ENCODE measurements at places on chromosomes 11 and 22.

- DNase-seq = no peak
These were observed 1.6 kb downstream of the IPO7 start for GRCh38 chr11:9386086-9386485.

GRCh38 chr11:122981388-122982264 is at the start of gene BSX:
BSX (minus strand) TSS chr11:122981834; CDS start chr11:122981671, 163 bp downstream.
- peak; percentile 28 for DNase-seq

DNA sequence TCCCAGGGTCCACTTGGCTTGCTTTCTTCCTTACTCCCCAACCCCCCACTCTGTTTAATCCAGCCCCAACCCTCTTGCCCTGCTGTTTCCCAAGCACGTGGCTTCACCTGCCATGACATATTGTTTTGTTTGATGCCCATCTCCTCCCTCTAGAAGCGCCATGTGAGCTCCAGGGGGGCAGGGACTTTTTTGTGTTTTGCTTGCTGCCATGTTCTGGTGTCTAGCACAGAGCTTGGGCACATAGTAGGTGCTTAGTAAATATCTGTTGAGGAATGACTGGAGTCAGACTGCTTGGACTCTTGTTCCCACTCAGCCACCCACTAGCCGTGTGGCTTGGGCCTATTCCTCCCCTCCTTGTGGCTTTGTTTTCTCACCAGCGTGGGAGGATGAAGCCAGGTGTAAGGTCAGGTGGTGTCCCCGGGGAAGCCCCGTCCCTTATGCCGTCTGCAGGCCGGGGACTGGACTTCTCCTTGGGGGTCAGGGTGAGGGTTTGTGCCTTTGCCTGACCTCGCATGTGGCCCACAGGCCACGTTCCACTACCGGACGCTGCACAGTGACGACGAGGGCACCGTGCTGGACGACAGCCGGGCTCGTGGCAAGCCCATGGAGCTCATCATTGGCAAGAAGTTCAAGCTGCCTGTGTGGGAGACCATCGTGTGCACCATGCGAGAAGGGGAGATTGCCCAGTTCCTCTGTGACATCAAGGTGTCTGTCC is 3.8 kb downstream of the AIP start:
- DNase-seq = no peak

DNA sequence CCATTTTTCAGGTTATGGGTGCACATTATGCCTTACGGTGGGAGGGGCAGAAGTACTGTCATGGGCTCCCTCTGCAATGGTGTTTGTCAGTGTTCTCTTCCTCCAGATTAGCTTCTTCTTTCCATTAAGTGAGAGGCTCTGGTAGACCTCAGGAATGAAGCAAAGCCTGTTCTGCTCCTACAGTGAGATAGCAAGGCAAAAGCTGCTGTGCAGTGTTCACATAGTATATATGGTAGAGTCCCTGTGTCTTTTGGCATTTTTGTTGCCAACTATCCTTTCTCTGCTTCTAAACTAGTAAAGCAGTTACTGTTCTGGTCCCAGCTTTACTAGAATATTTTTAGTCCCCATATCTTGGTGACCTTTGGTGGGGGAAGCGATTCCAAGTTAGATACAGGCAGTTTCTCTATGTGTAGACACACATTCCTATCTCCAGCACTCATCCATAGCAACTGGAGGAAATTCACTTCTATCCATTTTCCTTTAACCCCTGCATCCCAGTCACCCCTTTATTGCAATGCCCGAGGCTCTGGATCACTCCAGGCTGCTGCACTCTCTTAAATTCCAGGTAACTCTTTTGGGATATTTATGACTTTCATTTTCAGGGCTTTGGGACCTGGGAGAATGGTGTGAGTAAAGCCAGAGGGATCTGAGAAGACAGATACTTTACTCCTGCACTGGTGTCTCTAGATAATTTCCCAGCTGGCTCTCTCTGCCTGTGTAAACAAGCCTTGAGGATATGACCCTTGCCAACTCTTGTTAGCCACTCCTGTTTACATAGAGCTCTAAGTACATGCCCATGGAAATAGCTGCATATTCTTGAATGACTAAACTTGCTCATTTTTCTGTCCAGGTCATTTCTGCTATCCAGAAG is 3.9 kb upstream of the TRIM34 start:
- no peak for DNase-seq

- no peak for DNase-seq
These were observed 30.4 kb downstream of the LDHAL6A start for GRCh38 chr11:18485913-18486528.

GRCh38 chr11:115623021-115623451 is 118.8 kb upstream of the CADM1 start:
- no peak for DNase-seq

DNA sequence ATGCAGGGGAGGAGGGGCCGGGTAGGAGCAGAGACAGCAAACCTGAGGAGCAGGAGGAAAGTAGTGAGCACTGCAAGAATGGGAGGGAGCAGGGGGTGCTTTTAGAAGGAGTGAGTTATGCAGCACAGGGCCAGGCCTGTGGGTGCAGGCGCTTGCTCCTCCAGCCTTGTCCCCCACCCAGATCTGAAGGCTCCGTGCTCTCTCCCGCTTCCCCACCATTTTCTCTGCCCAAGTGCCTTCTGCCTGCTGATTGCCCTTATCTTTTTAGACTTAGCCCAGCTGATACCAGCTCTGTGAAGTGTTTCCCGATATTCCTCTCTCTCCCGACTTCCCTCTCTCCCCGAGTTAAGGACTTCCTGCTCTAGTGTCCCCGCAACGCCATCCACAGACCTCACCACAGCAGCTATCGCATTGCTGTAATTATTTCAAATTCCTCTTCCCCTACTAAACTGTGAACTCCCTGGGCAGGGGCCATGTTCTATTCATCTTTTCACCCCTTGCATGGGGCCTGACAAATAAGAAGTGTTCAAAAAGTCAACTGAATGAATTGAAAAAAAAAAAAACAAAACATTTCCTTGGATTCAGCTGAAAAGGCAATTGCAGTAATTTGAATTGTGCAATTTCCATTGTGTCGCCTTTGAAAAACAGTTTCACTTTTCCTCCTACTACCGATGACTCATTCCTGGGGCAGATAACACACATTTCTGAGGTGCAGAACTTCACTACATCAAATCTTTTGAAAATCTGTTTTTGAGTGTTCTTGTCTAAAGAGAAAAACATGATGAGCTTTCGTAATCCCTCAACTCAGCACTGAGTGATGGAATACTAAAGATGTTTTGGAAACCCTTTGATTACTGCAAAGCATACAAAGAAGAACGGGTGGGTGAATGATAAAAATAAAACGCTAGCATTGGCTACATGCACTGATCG is 69.7 kb upstream of the BMAL1 start:
- no peak for DNase-seq

DNA sequence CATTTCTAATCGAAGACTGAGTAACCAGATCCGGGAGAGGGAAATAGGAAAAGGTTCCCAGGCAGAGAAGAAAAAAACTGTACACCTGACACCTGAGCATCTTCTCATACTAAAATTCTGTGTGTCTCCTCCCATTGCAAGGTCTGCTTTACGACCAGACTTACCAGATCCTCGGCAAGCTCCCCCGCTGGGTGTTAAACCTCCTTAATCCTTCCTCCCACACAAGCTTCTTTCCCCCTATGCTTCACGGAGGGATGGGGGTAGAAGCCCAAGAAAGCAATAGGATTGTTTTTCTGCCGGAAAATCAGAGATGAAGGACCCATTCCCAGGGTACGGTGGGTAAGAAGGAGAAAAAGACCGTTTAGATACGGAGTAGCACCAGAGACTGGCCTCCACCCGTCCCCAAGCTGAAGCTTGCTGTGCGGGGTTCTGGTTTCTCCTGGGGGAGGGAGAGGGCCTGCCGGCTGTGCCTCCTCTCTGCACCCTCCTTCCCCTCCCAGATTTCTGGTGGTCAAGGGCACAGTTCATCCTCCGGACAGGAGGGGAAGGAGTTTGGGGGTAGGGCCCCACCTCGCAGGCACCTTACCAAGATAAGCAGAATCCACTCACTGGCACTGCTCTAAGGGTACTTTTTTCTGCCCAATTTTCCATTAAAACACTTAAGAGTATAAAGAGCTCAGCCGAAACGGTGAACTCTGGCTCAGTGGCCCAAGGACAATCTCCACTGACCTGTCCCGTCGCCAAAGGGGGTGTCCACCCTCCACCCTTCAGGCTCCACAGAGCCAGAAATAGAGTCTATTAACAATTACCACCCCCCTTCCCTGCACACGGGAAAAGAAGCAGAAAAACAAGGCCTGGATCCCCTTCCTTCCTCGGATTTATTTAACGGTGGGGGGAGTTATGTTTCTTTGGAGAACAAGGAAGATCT is 1.2 kb downstream of the TOB2 start:
- peak; percentile 17 for DNase-seq

- DNase-seq = no peak
These were observed 208.4 kb downstream of the DDX10 start for GRCh38 chr11:108873310-108873709.

DNA sequence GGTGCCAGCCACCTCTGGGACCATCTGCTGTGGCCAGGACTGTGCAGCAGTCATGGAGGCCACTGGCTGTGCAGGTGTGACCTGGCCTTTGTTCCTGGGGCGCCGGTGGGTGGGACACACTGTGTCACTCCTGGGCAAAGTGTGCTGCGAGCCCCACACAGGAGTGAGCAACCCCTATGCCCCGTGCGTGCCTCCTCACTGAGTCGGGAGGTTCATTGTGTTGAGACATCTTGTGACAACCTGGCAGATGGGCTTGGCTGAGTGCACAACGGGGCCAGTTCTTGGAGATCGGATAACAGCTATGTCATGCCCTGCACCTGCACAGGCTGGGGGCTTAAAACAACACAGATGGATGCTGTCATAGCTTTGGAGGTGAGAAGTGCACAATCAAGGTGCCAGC is 13.5 kb downstream of the ANO1 start:
- DNase-seq = no peak

DNA sequence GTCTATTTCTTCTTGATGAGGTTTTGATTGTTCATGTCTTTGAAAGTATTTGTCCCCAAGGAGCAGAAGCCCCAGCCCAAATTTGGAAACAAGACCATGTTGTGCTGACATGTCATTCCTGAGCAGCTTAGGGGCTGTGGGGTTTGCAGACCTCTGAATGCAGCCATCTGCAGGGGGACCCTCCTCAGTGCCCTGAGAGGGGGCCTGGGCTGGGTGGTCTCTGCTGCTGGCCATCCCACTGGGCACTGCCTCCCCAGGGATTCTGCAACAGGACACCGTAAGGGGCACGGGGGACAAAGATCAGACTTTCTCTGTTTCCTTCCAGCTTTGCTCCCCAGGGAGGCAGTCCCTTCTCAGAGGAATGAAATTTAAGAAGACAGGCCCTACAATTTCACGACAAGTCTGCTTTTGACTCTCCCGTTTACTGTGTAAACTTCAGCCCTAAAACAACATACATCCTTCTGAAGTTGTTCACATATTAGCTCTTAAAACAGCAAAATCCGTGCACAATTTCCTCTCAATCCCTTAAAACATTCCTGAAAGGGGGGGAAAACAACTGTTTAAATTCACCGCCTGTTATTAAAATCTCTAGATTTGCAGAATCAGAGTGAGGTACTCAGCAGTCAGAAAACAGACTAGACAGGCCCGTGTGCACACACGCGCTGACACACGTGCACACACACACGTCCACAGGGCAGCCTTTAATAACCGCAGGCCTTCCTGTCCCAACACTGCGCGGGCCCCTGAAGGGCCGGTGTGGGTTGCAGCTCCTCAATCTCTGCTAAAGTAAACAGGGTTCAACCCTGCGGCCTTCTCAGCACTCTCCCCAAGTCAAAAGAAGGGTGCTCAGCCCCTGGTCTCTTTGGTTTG is 109.8 kb downstream of the KCNQ1 start:
- DNase-seq = no peak

- no peak for DNase-seq
These were observed 25.2 kb downstream of the GRAP2 start for GRCh38 chr22:39925909-39926679.

DNA sequence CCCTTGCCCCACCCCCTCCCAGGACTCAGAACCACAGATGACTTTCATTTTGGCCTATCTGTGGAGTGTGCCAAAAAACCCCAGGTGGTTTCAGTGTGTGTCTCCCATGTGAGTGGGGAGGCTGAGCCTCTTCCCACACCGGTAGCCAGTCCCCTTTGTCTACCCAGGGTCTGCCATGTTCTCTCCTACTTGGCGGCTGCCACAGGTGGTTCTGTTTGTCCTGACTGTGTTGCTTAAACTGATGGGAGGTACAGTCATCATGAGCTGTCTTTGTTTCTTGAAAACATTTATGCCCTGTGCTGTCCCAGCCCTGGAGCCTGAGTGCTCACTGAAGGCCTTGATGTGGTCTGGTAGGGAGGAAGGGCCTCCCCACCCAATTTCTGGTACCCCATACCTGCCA is 39.7 kb upstream of the SUSD2 start:
- peak; percentile 23 for DNase-seq

- no peak for DNase-seq
These were observed 1.3 kb downstream of the C11orf21 start for GRCh38 chr11:2300290-2300935.

- no peak for DNase-seq
These were observed 64.6 kb downstream of the KCNJ1 start for GRCh38 chr11:128802358-128802981.

GRCh38 chr11:96088914-96089313 is 165.0 kb upstream of the MTMR2 start:
- no peak for DNase-seq

DNA sequence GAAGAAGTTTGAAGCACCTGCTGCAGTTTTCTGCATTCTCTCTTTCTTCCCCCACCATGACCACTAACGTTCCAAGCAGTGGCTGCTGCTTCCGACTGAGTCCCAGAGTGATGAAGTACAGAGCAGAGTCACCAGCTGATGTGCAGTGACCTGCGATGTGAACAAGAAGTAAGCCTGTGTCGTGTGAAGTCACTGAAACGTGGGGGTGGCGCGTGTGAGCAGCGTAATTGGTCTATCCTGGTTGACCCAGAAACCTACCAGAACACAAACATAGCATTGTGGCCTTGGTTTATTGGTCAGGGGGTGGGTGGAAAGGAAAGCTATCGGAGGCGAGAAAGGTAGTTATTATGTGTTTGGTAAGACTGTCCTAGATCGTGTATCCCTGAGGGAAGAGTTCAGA is 3.5 kb downstream of the KRTAP5-7 start:
- DNase-seq = no peak

- DNase-seq = peak; percentile 11
These were observed at the start of gene TLCD5 for GRCh38 chr11:120324932-120325810. TLCD5 (plus strand) TSS chr11:120325299; CDS start chr11:120327442, 2,143 bp downstream.

DNA sequence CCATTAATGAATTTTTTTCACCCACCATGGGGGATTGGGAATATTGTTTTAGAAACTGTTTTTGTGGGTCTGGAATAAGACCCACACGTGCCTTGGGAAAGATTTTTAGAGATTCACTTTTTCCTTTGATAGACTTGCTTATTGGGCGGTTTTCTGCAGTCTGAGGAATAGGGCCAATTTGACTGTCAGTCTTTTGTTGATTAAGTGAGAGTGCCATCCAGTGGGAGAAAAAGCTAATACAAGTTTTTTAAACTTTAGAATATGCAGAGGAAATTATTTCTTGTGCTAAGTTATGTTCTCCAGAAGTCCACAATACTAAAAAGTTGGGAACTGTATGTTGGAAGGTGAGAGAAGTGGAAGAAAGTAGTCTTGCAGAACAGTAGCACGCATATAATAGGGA is 56.1 kb downstream of the PRMT3 start:
- no peak for DNase-seq

DNA sequence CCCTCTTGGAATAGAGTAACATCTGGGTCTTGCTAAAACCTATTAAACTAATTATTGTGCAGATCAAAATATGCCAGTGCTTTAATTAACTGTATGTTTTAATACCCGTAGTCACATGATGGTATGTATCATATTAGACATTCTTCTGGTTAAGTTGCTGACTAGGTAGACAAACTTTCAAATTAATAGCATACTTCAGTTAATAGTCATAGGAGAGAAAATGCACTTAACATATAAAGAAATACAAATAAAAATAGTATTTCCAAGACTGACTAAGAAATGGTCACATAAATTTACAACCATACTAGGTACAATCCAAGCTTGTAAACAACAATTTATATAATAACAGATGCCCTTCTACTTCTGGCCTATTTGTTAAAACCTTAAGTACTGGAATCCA is 7.6 kb upstream of the EXPH5 start:
- no peak for DNase-seq
